ENCODE measurements at places on chromosomes 5 and 9. TPM values are rescaled to one million over a fixed set of nuclear protein-coding genes. Genes with fewer than 3 reads are reported as not detected.

The APBA1 gene
- total RNA-seq = 12.4 TPM

The LIX1 gene
- not detected for total RNA-seq

The ALDH1A1 gene
- 8.8 TPM for total RNA-seq

The DMRT3 gene
- not detected for total RNA-seq

The MYMK gene
- total RNA-seq = not detected

The PCDHGA11 gene
- 17.8 TPM for total RNA-seq

The GPR150 gene
- total RNA-seq = 0.27 TPM

The GNE gene
- total RNA-seq = 23.8 TPM

The LECT2 gene
- total RNA-seq = not detected

The ADGRD2 gene
- not detected for total RNA-seq

The NR4A3 gene
- total RNA-seq = 1.1 TPM

The C9orf85 gene
- total RNA-seq = 87.3 TPM

The EIF4E1B gene
- total RNA-seq = not detected

The CNTFR gene
- not detected for total RNA-seq

The BAAT gene
- total RNA-seq = not detected

The LCN2 gene
- not detected for total RNA-seq

The SLU7 gene
- 59.5 TPM for total RNA-seq

The DAPK1 gene
- total RNA-seq = 30.9 TPM

The TMEM174 gene
- not detected for total RNA-seq

The SLC4A9 gene
- not detected for total RNA-seq

The EIF4EBP3 gene
- 0.74 TPM for total RNA-seq

The PCDHB8 gene
- total RNA-seq = 0.27 TPM

The QRFP gene
- not detected for total RNA-seq

The ASS1 gene
- total RNA-seq = 123 TPM

The CCDC192 gene
- total RNA-seq = not detected

The TLR4 gene
- total RNA-seq = 16.8 TPM

The DDX4 gene
- total RNA-seq = not detected

The SPINK7 gene
- not detected for total RNA-seq

The SPAAR gene
- not detected for total RNA-seq

The ADGRV1 gene
- 0.18 TPM for total RNA-seq

The HACD4 gene
- total RNA-seq = 4.8 TPM

The RAPGEF1 gene
- 20.2 TPM for total RNA-seq

The TICAM2 gene
- total RNA-seq = 9.1 TPM

The ANKRD34B gene
- not detected for total RNA-seq

Measured in fibroblast of the aortic adventitia (primary cell).